ENCODE measurements at places on chromosomes 5 and 9.

DNA sequence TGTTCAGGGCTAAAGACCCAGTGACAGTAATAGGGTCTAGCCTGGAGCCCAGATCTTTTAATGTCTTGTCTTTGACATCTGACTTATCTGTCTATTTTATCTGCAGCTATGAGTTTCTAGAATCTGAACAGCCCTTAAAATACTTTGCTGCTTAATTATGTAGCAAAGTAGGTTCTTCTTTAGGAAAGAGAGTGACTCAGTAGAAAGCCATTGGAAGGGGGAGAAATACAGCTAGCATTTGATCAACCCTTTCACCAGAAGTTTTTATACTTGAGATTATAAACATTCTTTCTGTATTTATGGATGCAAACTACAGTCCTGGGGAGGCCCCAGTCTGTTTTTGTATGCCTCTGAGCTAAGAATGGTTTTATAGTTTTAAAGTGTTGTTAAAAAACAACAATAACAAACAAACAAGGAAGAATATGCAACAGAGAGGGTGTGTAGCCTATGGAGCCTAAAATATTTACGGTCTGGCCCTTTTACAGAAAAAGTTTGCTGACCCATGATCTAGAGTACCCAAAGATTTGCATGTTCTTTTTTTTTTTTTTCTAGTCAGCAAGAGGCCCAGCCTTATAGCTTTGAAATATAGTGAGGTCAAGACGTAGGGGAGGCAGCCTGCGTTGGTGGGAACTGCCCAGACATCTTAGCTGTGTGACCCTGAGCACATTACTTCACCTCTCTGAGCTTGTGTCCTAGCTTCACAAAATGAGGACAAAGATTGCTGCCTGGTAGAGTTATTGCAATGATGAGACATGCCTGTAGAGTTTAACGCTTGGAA, 9.7 kb downstream of the GSN start:
- no peak for DNase-seq

DNA sequence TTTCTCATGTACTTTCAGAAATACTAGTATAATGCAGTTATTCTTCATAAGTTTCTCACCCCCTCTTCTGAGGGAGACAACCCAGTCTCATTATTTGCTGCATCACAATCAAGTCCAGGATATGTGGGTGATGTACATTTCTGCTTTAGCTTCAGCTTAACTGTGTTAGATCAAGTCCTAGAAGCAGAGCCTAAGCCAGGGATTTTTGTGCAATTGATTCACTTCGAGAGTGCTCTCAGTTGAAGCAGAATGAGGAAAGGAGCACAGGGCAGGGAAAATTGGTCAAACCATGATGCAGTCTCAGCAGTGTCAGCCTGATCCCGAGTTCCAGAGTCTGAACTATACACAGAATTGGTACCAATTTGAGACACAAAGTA, 15.1 kb downstream of the HNRNPK start:
- DNase-seq = no peak

DNA sequence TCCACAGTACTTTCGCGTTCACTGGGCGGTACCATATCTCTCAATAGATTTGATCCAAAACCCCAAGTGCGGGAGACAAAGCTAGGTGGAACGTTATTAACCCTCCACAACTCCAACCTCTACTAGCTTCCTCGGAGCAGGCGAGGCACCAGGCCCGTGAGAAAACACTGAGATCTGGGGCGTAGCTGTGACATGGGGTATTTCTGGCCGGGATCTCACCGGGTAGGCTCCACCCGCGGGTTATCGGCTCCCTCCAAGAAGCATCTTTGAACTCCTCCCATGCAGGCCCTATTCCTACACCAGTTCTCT, 350 bp upstream of the SLC25A46 start:
- DNase-seq = no peak

- DNase-seq = no peak
Measured at GRCh38 chr5:143870362-143870761, 58.4 kb downstream of the HMHB1 start.

GRCh38 chr5:2570586-2570985, 180.9 kb downstream of the IRX2 start:
- DNase-seq = no peak

GRCh38 chr9:107504585-107505455, 15.3 kb upstream of the KLF4 start:
- no peak for DNase-seq

- no peak for DNase-seq
Measured at GRCh38 chr5:10607023-10607665, 43.3 kb downstream of the ANKRD33B start.

- no peak for DNase-seq
Measured at GRCh38 chr5:56637321-56637920, 177.9 kb upstream of the MAP3K1 start.

DNA sequence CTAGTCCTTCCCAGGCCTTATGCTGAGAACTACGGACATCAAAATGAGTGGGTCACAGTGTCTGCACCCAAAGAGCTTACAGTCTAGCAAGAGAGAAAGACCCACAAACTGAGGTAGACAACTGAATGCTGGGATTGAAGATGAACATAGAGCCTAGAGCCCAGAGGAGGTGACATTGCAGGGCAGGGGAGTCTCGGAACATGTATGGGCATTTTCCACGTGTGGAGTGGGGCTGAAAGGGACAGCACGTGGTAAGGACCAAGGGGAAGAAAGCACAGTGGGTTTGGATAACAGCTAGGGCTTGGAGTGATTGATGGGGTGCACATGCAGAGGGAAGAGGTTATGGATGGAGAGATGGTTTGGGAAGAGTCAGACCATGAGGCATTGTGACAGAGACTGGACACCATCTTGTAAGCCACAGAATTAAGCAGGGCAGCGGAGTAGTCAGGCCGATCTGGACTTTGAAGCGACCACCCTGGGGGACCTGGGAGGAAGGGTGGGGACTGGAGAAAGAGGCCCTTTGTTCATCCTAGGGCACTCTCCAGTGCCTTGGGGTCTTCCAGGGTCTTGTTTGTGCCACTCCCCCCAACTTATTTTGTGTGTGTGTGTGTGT, 47.5 kb upstream of the SH3PXD2B start:
- no peak for DNase-seq

GRCh38 chr9:135156525-135157510, 69.3 kb downstream of the OLFM1 start:
- DNase-seq = no peak

- DNase-seq = no peak
Measured at GRCh38 chr5:3596857-3597166, 1.2 kb downstream of the IRX1 start.

DNA sequence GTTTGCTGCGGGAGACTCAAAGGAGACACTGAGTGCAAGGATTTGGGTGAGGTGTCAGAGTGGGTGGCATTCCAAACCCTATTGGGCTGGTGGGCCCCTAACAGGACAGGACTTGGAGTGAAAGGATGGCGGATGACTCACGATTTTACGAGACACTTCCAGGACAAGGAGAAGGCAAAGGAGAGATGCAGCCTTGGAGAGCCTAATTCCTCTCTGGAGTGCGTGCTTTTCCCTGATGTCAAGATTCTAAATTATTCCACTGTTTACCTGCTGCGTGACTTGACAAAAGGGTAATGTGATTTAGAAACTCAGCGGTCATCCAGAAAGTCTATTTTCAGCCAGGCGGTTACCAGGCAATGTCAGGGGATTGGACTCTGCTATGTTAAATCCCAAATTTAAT, 41.6 kb upstream of the CD180 start:
- DNase-seq = no peak

Data from RWPE2 (cell line).